ENCODE measurements at places on chromosomes 2 and 18. TPM values are rescaled to one million over a fixed set of nuclear protein-coding genes. Genes with fewer than 3 reads are reported as not detected.

DNA sequence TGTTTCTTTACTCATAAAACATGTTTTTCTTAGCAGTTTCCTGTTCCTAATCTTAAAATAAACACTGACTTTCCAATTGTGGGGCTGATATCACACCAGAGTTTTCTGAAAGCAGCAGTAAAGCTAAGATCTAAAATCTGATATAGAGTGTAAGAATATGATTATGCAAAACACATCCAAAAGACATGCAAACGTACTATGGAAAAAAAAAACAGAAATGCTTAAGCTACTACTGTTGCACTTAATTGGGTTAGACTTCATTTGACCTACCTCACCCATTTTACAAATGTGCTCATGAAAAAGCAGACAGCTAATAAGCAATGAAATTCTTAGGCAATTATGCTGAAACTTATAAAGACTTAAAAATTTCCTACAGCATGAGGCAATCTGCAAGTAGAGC, 10.5 kb downstream of the CYTIP start:
- no peak for DNase-seq

Gene CAVIN2
- 52.4 TPM for total RNA-seq

DNA sequence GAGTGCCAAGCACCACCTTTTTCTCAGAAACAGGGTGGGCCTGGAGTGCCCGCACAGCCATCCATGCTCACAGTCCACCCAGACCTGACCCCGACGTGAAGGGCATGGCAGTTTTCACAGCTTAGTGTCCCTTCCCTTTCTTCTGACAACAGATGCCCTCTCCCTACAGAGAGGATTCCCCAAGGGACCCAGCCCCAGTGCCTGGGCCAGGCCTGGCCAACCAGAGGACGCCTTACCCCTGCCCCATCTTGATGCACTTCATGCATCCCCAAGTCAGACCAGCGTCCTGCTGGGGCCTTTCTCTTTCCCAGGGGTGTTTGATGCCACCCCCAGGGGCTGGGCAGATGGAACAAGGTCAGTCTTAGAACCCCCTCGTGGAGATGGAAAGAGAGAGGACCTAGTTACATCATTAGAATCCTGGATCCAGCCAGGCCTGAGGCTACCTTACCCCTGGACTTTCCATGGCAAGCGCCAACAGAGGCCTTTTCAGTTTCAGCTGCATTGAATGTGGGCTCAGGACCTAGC, 3.8 kb downstream of the ANKMY1 start:
- DNase-seq: no peak

DNA sequence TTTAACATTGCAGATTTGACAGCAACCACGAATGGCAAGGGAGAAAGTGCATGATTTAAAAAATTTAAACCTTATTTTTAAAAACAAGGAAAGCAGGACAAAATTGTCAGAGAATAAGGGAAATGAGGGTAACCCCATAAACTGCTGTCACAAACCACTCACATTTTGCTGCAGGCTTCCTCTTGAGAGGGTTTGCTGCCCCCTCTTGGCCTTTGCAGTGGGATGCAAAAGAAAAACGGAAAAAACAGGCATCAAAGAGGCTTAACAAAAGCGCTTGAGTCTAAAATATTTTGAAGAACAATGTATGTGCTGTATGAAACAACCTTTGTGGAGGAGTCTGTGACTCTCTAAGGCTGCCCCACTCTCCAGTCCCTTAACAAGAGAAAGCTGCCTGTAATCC, 91.6 kb downstream of the TMX3 start:
- DNase-seq: peak; percentile 56

Gene EML6
- 5.4 TPM for total RNA-seq

DNA sequence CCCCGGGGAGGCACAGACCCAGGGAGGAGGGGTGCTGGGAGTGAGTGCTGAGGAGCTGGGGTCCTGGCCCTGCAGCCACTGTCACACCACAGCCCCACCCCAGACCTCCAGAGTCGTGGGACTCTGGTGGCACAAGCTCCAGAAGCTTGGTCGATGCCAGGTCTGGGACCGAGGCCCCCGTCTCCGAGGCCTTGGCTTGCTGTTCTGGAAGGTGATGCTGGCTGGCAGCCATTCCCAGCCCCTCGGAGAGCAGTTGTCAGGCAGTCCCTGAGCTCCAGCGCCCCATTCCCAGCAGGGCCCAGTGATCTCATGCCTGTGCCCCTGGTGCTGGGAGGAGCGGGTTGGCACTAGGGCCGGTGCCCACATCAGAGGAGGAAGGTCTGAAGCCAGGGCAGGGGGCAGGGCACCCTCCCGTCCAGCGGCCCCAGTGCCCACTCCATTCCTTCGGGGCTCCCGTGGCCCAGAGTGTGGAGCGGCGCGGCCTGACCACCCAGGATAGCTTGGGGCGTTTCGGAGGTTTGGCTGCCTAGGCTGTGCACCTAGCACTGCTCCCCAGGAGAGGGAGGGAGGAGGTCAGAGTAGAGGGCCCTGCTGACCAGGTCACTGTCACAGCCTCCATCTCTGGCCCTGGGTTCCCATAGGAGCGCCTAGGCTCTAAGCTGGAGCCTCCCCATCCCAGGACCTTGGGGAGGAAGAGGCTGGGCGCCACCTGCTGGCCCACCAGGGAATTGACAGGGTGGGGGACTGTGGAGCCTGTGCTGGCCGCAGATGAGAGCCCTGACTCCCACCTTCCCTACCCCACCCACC, 16.8 kb upstream of the ALPI start:
- DNase-seq: no peak

DNA sequence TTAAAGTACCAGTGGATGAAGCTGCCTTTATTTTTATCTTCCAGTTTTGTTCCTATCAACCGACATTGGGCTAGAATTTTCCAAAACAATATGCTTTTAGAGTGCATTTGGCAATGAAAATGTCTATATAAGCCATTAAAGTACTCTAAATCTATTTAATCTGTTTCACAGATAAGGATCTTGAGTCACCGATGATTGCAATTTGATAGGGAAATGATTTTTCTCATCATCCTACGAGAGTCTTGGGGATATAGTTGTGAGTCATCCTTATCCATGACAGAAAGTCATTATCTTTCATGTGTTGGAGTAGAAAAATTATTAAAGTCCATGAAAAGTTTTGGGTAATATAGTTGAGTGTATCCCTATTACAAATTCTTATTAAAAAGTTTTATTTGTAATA, 26.1 kb downstream of the SLC39A10 start:
- DNase-seq: no peak

Gene CXCR2
- 7.7 TPM for total RNA-seq

- DNase-seq: no peak
These were observed 506.8 kb upstream of the ZEB2 start for GRCh38 chr2:145026456-145027455.

GRCh38 chr2:147081831-147082230, 763.0 kb upstream of the ACVR2A start:
- no peak for DNase-seq

DNA sequence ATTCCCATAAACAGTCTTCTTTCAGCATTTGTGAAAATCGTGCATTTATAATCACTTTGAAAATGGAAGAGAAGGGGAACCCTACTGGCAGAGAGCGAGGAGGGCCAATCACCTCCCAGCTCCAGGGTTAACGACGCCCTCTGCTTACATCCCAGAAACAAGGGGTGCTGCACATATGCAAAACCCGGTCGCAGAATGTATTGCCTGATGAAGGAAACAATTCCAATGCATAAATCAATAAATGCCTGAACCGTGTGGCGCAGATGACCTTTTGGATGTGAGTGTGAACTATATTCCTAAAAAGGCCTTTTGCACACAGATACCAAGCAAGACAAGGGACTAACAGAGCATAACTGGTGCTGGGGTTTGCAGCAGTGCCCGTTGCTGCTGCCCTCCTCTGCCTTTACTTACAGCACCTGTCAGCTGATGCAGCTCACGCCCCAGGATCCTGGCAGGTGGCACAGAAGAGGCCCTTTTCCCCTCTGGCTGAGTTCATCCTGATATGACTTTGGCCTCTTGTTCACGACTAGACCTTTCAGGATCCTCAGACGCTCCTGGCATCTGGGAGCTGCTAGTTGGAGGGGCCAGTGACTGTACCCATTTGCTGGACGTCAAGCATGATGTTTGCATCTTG, 67.8 kb downstream of the MYT1L start:
- DNase-seq: no peak

DNA sequence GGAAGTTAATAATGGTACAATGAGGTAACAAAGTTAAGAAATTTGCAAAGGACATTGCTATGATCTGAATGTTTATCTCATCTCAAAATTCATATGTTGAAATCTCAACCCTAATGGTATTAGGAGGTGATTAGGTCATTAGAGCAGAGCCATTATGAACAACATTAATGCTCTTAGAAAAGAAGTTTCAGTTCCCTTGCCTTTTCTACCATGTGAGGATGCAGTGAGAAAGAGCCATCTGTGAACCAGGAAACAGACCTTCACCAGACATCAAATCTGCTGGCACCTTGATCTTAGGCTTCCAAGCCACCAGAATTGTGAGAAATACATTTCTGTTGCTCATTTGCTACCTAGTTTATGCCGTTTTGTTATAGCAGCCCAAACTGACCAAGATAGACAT, 757.6 kb downstream of the NR4A2 start:
- no peak for DNase-seq

- no peak for DNase-seq
These were observed 101.7 kb downstream of the KLHL29 start for GRCh38 chr2:23486684-23487075.

DNA sequence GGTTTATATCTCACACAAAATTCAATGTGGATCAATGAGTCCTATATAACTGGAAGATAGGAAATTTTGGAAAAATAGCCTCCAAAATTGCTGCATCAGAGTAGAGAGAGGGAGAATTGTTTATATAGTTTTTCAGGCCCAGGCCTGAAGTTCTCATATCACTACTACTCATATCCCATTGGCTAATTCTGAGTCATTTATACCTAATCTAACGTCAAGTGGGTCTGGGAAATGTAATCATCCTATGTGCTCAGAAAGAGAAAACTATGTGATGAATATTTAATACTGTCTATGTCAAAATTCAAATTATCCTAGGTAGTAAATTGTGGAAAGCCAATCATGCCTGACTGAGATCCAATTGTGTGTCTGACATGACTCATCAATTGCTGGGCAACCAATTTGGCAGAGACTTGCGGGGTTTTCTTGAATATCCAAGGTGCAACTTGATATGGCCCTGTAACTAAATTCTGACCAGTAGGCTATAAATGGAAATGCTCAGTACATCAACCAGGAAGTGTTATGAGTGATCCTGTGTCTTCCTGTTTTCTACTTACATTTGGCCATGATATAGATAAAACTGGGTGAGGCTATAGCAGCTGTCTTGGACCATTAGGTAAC, 744.4 kb downstream of the KCNJ3 start:
- no peak for DNase-seq

Data from ureter (tissue), 1 donor.